ENCODE measurements at places on chromosomes 3 and 15.

DNA sequence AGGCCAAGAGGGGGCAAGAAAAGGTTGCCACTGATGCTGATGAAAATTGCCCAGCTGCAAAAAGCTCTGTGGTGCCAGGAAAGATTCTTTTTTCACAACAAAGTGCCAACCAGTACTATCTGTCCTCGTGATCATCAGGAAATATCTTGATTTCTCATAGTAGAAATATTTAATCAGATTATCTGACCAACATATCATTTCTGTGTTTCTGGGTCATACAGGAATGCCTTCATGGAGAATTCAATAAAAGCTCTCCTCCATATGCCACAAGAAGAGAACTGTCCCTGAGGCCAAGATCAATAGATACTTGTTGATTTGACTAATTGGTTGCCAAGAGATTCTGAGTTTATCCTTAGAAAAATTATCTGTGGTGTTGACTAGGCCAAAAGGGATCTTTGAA lies 63.5 kb downstream of the FSIP1 start:
- DNase-seq, result no peak

- DNase-seq, result no peak
These were observed 91.7 kb upstream of the IGSF10 start for GRCh38 chr3:151552589-151552988.

DNA sequence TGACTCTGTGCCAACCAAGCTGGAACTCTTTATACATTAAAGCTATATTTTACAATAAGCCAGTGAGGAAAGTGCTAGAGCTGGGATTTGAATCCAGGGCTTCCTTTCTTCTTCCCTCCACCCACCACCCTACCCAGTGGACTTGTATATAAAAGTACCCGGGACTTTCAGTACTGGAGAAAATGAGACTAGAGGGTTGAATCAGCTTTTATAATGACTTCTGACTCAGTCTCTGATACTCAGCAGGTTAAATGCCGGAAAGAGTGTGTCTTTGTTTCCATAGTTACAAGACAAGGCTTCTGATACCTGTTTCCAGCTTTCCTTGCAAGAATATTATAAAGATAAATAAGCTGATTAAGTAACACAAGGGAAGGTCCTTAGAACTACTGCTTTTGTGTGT lies 80.9 kb downstream of the FRMD4B start:
- no peak for DNase-seq

GRCh38 chr3:55144015-55144673 lies 216.3 kb upstream of the LRTM1 start:
- DNase-seq, result no peak

GRCh38 chr15:27660676-27661075 lies 438.4 kb downstream of the OCA2 start:
- DNase-seq, result no peak

- DNase-seq, result no peak
These were observed 116.6 kb downstream of the MFSD1 start for GRCh38 chr3:158918451-158918850.
